ENCODE measurements at places on chromosomes 3 and 15.

DNA sequence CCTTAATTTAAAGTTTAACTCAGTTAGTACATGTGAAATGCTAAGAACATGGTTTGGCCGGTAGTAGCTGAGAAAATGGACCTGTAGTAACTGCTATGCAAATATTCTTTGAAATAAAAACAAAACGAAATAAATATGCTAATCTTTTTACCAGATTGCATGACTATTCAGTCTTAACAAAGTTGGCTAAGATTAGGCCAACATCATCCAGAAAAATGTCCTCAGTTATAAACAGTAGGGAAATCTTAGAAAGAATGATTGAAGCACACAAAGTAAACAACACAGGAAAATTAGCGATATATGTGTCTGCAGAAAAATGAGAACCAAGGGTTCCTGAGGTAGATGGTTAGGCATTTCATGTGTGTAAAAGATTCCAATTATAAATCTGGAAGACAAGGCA is 832.1 kb downstream of the TUSC7 start:
- DNase-seq: no peak

DNA sequence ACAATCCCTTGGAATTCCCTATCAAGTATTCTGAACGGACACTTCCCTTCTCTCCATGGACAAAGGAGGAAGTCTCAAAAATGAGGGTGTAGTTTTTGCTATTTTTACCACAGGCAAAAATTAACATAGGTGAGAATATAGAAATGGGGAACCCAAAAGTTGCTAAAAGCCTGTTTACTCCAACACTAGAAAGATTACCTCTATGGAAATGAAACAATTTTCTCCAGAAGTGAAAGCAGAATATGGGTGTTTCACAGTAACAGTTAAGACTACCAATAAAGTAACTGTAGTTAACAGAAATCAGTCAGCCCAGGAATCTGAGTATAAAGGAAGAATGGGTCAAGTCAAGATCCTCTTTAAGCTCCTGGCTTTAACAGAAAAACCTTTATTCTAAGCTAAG is 9.3 kb downstream of the TRA2B start:
- no peak for DNase-seq

GRCh38 chr3:55090746-55091145 is 162.9 kb upstream of the LRTM1 start:
- no peak for DNase-seq

- no peak for DNase-seq
These were observed 22.9 kb downstream of the MBNL1 start for GRCh38 chr3:152291649-152292066.

DNA sequence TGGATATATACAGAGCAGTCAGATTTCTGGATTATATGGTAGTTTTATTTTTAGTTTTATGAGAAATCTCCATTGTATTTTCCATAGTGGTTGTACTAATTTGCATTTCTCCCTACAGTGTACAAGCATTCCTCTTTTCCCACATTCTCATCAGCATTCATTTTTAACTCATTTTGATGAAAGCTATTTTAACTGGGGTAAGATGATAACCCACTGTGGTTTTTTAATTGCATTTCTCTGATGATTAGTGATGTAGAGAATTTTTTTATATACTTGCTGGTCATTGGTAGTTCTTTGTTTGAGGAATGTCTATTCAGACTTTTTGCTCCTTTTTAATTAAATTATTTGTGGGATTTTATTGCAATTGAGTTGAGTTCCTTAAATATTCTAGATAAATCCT is 903.6 kb downstream of the DIPK2A start:
- DNase-seq: no peak

DNA sequence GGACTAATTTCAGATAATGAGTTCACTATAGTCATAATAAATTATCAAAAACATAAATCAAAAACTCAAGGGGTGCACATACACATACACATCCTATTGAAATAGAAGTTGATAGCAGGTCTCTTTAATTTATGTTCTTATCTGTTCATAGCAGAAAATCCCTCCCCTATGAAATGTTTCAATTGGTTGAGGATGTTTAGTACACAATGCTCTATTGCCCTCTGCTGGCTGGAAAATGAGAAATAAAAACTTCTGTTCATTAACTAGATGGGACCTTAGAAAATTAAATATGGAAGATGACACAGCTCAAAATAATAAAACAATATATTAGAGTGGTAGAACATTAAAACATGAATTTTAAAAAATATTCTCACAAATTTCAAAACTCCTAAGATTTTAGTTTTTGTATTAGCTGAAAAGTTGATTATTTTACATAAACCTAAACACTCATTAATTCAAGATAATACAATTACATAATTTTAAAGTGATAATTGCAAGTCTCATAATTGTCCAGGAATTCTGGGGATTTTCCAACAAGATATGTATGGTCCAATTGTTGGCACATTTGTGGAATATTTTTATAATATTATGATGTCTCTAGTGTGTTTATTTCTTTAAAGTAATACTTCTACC is 735.0 kb downstream of the ROBO1 start:
- DNase-seq: no peak

DNA sequence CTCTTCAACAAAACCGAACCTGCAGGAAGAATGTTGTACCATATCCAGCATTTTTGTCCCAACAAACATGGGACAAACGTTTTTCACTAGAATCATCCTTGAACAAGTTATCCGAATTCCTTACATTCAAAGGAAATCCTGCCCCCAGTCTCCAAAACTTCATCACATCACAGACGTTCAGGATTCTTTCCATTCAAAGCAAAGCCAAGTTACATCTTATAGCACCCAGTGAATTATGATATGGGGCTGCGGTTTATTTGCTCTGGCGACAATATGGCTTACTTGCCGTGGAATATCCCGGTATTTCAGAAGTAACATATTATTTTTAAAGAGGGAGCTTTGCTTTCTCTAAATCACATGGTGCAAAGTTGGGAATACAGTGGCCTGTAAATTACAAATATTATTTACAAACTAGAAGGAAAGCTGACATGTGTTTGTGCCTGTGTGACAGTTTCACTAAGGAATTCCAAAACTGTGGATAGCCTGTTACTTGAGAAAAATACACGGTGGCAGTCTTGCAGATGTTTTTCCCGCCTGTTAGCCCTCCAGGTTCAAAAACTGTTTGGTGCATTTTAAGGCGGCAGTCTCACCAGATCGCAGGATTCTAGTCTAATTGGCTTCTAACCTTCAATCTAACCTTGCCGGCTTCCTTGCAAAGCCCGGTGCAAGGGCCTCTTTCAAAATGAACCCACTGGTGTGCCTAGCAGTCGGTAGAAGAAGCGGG is 736 bp upstream of the MBNL1 start:
- DNase-seq: no peak

DNA sequence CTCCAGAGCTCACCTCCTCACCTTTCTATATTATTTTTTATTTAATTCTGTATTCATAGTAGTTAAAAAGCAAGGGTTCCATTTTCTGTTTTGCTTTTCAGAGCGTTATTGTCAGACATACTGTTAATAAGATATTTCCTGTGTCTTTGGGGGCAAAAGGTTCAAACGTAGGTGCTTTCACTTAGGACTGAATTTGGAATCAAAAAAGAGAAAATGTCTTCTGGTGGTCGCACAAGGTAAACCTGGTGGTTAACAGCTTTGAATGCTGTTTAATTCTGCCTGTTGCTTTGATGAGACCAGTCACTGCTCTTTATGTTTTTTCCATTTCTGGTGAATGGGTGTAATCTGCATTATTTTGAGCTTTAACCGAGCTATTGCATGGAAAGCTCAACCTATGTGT is 212.5 kb downstream of the TCF12 start:
- no peak for DNase-seq

DNA sequence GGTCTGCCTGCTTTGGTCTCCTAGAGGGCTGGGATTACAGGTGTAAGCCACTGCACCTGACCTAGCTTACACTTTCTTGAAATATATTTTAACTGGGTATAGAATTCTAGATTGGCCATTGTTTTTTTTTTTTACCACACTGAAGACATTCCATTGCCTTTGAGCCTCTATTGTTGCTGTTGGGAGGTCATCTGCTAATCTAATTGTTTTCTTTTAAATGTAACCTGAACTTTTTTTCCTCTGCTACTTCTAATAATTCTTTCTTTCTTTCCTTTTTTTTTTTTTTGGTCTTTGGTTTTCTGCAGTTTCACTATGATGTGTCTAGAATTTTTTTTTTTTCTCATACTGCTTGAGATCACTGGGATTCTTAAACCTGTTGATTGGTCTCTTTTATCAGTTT is 28.1 kb downstream of the ERICH6 start:
- no peak for DNase-seq

- no peak for DNase-seq
These were observed 4.1 kb downstream of the OR4F6 start for GRCh38 chr15:101807345-101807945.

DNA sequence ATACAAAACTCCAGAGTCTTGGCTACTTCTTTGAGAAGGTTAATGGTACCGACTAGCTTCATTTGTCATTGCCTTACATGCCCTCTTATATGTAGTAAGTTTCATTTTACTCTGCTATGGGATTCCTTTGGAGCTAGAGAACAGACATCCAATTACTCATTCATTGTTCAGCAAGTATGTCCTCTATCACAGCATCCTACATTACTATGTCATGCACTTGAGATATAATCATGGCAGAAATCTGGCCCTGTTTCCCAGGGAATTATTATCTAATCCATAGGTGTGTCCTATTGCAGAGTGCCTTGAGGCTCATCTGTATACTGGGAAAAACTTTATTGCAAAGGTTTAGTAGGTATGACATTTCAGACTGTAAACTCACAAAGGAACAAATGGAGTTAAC is 333.1 kb upstream of the NECTIN3 start:
- DNase-seq: no peak

DNA sequence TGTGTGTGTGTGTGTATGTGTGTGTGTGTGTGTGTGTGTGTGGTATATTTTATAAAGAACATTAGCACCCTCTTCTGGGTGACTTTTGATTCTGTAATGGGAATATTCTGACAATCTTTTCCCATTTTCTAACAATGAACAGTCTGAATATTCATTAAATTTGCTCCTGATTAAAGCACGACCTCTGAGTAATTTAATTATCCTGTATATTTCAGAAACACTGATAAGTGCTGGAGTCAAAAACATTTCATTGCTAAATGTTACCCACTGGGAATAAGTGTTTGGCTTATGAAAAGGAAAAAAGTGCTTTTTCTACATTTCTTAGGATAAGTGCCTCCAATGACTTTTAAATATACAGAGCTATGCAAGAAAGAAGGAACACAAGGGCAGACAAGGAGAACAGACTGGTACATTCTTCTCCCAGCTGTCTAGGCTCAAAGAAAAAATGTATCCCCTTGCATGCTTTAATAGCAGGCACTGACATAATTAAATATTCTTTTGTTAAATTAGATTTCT is 32.3 kb upstream of the SYNPR start:
- DNase-seq: no peak

GRCh38 chr3:14151471-14152083 is 26.7 kb downstream of the TMEM43 start:
- DNase-seq: no peak

GRCh38 chr3:51380601-51381332 is 4.3 kb upstream of the MANF start:
- DNase-seq: no peak

GRCh38 chr3:45933591-45933990 is 9.7 kb upstream of the CXCR6 start:
- no peak for DNase-seq

DNA sequence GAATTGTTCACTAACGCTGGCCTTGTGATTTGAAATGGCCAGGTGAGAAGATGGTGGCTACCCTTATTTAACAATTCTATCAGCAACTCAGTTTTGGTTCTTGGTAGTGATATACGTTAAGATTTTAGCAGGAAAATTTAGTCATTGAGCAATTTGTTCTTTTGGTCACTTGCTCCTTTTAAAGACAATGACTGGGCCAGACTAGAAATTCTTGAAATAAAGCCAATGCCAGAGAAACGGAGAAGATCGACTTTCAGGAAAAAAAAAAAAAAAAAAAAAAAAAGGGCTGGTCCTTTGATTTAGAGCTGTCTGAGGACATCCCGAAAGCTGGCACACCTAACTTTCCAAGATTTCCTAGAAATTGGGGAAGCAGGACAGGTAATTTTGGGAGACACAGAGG is 178.5 kb downstream of the FNDC3B start:
- DNase-seq: no peak

- DNase-seq: peak; percentile 29
These were observed 16.4 kb upstream of the SLC35G2 start for GRCh38 chr3:136802481-136802996.

GRCh38 chr15:89349206-89349558 is 14.6 kb upstream of the POLG start:
- DNase-seq: no peak

GRCh38 chr15:92012881-92013280 is 159.4 kb downstream of the SLCO3A1 start:
- DNase-seq: no peak

- DNase-seq: no peak
These were observed 5.3 kb upstream of the STRA6 start for GRCh38 chr15:74207652-74208440.

- DNase-seq: no peak
These were observed 181.3 kb downstream of the SNRPN start for GRCh38 chr15:25136119-25136518.

- DNase-seq: no peak
These were observed 33.1 kb upstream of the POLG start for GRCh38 chr15:89367485-89368451.

DNA sequence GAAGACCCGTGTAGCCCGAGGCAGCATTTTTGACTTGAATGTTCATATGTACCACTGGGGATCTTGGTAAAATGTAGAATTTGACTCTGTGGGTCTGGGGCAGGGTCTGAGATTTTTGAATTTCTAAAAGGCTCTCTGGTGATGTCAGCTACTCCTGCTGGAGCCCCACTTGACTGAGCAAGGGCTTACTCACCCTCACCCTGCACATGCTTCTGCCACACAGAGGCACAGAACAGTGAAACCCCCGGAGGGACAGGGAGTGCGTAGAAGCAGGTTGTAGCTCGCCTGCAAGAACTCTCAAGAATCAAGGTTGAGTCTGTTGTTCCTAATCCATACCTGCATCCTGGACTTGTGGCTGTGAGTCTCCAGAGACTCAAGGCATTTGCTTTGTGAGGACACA is 41.1 kb downstream of the SLCO3A1 start:
- DNase-seq: no peak

DNA sequence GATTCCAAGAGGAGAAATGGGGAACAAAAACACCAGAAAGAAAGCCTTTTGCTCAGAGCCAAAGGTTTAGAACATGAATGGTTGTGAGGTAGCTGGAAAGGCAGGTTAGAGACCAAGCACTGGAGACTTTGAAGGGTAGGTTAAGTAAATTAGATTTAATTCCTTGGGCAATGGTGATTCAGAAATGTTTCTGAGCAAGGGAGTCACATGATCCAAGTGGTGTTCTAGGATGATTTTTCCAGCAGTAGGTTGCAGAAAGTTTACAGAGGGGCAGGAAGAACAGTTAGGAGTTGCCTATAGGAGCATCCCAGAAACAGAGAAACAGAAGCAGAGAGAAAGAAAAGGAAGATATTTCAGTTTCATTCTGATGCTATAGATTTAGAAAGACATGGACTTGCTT is 139.8 kb downstream of the WDR76 start:
- no peak for DNase-seq

DNA sequence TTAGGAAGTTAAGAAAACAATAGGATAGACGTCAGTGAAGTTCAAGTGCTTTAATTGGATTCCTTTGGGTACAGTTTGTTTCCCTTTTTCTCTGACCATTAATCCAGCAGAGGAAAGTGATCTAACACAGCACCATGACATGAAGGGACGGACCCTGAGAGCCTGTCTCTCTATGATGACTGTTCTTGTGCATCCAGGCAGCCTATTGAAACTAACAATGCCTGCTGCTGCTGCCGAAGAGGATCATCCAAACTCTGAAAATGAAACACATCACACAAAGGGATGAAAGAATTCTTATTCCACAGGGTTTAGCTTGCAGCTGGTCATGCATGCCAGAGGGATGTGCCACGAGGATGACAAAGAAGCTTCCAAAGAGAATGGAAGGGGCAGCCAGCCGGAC is 75.5 kb downstream of the ZBTB20 start:
- no peak for DNase-seq
